Activated T-helper 1 cell treated with anti-CD3 and anti-CD28 coated beads, Interleukin-2, amount 50 U/mL, for 16 hours (primary cell): ENCODE measurements at places on chromosomes 7 and 10.

- DNase-seq, result no peak
These were observed 21.0 kb upstream of the LMTK2 start for GRCh38 chr7:98085674-98086073.

GRCh38 chr7:74656441-74656836 is 1.1 kb upstream of the GTF2I start:
- peak; percentile 47 for DNase-seq

GRCh38 chr7:23072922-23073321 is 32.7 kb upstream of the KLHL7 start:
- no peak for DNase-seq

DNA sequence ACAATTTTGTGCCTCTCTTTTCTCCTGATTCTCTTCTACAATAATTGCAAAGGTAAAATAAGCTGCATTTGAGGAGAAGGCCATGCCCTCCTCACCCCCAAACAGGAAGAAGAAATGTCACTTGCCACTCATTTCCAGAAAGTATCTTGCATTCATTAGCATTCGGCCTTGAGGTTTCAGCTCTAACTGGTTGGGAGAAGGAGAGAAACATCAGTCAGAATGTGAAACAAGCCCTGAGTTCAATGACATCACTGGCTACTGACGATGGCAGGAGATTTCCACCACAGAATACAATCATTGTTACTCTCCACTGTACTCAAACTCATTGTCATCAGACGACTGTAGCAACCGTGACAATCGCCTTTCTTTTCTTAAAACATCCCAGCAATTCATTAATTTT is 72.8 kb downstream of the PRKCQ start:
- DNase-seq, result no peak

GRCh38 chr7:155356323-155357105 is 58.8 kb downstream of the INSIG1 start:
- DNase-seq, result no peak

- no peak for DNase-seq
These were observed 71.5 kb upstream of the LRRC17 start for GRCh38 chr7:102841290-102841689.

- no peak for DNase-seq
These were observed 128.6 kb downstream of the ADCY1 start for GRCh38 chr7:45702751-45703150.

DNA sequence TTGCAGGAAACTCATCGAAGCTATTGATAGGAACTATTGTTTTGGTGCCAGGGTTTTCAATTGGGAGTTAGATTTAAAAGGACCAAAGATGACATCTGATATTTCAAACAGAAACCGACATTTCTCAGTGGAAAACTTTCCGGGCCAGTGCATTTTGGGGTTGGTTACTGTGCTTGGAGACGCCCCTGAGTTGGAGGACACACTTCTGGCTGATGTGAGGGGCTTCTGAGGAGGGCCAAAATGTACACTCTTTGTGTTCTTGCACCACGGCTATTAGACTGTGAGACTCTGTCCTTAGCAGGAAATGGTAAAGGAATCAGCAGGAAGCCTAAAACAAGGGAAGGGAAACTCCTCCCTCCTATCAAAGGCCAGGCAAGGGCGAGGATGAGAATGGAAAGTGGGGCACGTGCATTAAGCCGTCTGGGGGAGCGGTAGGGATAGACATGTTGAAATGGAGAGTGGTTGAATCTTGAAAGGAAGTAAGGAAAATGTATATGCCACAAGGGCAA is 1.8 kb upstream of the SRGN start:
- no peak for DNase-seq

DNA sequence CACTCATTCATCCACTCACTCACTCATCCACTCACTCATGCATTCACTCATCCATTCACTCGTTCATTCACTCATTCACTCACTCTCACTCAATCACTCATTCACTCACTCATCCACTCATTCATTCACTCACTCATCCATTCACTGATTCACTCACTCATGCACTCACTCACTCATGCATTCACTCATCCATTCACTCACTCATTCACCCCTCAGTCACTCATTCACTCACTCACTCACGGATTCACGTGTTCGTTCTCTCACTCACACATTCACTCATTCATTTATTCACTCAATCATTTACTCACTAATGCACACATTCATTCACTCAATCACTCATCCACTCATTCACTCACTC is 73.4 kb downstream of the CARD11 start:
- DNase-seq, result no peak

DNA sequence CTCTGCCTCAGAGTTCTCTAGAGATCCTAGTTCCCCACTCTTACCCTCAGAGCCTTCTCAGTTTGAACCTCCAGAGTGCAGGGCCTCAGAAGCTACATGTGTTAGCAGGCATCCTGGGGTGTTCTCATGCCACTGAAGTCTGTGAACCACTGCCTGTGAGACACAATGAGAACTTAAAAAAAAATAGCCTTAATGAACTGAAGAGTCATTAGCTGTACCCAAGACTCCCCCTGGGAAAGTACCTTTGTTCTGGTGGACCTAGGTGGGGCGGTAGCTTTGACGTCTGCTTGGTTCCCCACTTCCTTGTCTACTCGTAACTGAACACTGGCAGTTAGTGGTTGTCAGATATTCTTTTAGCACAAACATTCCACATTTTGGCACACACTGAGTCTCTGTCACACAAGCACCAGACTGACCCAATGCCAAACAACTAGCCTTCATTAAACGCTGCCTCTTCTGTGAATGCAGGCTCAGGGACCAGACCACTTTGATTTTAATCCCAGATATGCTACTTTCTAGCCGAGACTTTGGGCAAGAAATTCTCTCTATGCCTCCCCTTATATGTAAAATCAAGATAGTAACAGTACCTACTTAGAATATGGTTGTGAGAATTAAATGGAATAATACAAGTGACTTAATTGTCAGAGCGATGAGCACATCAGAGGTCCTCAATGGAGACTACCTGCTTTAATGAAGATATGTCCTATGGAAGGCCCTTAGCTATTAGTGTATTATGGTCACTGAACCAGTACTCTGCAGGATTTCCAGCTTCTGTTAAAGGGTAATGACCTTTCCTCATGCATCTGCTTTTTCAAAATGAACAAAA is 75.3 kb upstream of the CC2D2B start:
- no peak for DNase-seq

DNA sequence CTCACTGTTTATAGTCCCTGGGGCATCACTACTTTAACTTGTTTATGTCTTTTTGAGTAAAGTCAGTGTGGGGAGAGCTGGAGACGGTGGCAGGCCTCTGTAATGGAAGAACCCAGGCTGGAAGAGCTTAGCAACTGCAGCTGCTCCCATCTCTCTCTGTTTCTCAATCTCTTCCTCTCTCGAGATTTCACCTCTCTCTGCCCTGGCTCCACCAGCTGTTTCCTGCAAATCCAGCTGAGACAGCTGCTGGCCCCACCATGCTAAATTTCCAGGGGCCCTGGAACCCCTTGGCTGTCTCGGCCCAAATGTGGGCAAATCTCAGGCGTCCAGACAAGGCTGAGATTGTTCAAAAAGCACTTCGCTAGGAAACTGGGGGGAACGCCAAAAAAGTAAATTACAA is 25.8 kb upstream of the SLF2 start:
- no peak for DNase-seq

DNA sequence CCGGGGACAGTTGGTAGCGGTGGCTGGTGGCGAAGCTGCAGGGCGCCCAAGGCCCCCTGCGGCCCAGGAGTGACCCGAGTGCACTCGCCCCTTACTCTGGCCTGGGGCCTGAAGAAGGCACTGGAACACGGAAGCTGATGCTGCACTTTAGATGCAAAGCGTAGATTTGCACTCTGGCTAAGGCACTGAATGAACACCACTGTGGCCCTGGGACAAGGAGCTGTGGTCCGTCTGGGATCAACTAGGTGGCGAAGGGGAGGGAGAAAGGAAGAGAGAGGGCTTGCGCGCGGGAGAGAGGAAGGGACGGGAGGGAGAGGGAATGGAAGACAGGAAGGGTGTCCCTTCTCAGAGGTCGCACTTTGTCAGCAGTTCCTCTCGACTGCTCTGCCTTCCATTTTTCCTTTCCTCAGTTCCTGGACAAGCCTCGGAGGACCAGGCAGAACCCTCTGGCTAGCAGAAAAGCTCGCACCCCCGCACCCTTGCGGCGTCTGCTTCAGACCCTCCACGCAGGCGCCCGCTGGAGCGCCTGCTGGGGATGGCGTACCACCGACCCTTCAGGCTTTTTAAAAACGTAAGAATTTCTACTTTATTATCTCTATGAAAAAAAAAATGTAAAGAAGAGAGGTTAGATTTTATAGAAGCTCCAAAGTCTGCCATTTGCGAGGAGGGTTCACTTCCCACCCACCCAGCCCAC is 1.2 kb downstream of the FERD3L start:
- no peak for DNase-seq

GRCh38 chr10:12974078-12974477 is 27.4 kb downstream of the CCDC3 start:
- DNase-seq, result no peak

- no peak for DNase-seq
These were observed 27.8 kb downstream of the DENND10 start for GRCh38 chr10:119131512-119132240.

DNA sequence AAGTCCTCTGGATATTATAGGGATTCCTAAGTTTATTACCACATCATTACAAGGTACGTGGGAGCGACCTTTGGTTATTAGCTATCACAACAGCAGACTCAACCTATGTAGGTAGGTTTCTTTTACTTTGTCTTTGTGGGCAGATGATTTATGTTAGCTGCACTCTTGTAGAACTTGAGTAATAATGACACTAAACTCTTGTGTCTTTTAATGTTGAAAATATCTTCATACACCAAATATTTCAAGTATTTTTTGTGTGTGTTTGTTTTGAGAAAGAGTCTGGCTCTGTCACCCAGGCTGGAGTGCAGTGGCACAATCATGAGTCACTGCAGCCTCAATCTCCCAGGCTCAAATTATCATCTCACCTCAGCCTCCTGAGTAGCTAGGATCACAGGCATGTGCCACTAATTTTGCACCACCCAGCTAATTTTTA is 19.2 kb upstream of the SUPV3L1 start:
- no peak for DNase-seq

GRCh38 chr7:123580406-123581161 is 21.0 kb upstream of the ASB15 start:
- no peak for DNase-seq

GRCh38 chr7:139660317-139661042 is 117.3 kb downstream of the HIPK2 start:
- no peak for DNase-seq

GRCh38 chr10:36437367-36437766 is 688.0 kb upstream of the ANKRD30A start:
- DNase-seq, result no peak

DNA sequence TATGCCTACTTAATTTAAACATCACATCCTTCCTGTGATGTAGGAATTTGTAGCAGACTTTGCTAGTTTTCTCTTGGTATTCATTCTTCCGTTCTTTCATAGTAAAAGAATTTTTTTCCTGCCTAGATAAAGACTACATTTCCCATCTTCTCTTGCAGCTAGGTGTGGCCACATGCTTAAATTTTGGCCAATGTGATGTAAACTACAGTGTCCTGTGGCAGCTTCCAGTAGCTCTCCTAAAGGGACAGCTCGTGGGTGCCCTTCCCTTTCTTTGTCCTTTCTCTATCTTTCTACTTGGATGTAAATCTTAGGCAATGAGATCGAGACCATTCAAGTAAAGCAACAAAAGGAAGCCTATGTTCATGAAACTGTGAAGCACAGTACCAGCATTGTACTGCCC is 58.6 kb downstream of the ASAH2B start:
- no peak for DNase-seq

DNA sequence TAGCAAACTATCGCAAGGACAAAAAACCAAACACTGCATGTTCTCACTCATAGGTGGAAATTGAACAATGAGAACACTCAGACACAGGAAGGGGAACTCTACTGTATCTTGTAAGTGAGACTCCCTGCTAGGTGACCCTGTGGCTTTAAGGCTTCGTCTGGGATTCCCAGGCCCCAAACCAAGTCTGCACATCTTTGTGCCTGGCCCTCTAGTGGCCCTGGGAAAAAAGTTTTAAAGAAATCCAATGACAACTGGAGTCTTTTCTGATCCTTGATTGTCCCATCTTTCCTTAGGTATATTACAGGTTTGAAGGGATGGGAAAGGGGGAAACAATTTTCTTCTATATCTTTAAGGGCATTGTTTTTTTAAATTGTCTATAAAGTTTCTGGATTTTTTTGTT is 10.6 kb upstream of the LIPM start:
- no peak for DNase-seq

- DNase-seq, result no peak
These were observed 53.8 kb upstream of the ADRA2A start for GRCh38 chr10:111023060-111023459.

DNA sequence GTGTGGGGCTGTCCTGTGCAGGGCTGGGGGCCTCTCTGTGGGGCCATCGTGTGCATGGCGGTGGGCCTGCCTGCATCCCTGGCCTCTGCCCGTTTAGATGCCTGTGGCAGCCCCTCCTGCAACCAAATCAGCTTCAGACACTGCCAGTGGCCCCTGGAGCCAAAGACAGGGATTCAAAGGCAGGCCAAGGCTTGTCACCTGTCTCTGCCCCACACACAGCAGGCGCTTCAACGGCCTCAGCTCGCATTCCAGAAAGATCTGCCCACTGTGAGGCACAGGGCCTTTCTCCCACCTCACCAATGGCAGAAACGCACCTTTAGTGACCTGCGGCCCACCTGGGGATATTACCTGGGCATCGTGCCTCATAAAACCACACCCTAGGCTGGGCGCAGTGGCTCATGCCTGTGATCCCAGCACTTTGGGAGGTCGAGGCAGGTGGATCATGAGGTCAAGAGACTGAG is 46.0 kb downstream of the INSIG1 start:
- no peak for DNase-seq

DNA sequence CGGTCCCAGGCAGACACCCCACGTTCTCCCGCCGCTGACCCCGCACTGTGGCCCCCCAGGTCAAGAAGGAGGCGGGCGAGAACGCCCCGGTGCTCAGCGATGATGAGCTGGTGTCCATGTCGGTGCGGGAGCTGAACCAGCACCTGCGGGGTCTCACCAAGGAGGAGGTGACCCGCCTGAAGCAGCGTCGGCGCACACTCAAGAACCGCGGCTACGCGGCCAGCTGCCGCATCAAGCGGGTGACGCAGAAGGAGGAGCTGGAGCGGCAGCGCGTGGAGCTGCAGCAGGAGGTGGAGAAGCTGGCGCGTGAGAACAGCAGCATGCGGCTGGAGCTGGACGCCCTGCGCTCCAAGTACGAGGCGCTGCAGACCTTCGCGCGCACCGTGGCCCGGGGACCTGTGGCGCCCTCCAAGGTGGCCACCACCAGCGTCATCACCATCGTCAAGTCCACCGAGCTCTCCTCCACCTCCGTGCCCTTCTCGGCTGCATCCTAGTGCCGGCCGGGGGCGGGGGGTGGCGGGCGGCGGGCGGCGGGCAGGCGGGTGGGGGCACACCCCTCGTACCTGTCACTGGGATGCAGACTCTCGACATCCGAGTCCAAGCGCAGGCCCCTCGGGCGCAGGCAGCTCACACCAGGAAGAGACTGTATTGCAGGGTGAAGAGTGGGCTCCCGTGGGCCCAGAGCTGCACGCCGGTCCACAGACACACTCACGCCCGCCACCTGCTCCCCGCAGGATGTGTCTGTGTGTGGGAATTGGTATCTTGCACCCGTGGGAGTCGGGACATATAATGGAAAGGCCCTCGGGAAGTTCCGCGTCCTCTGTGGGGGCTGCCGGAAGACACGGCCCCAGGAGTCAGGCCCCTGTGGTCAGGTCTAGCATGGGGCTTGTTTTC is 9.6 kb downstream of the MAFK start:
- no peak for DNase-seq

GRCh38 chr10:116947841-116948529 is 57.0 kb downstream of the SHTN1 start:
- no peak for DNase-seq

- no peak for DNase-seq
These were observed 166.7 kb upstream of the BET1 start for GRCh38 chr7:94170836-94171235.
